ENCODE measurements at places on chromosomes 13 and 19.

DNA sequence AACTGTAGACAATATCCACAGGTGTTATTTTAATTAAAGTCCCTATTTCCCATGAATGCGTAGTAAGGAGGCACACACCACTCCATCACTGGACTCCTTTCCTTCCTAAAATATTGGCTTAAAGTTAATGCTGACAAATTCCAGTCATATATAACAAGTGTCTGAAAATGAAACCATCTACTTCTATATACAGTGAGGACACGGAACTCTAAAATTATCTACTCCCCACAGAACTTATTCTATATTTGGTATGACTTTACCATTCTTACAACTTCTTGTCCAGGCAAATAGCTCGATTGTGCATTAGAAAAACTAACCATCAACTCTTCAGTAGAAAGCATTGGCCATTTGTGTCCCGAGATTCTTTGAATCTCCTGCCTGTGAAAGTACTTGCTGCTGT, 1560.2 kb downstream of the EFNB2 start:
- DNase-seq: no peak

GRCh38 chr13:38566519-38566918, 120.4 kb upstream of the FREM2 start:
- DNase-seq: no peak

DNA sequence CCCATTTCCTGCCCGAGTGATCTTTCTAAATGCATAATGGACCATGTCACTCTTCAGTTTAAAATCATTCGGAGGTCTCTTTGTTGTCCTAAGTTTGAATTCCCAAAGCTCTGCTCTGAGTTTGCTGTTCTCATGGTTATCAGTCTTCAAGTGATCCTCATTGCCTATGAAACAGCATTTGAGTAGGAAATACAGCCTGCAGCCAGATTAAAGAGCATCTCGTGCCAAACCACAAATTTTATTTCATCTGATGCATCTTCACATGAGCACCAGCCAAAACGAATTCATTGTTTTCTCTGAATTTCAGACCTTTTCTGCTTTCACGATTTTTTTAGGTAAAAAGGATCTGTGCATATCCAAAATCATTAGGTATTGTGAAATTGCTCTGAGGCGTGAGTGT, 299.6 kb downstream of the TDRD3 start:
- DNase-seq: no peak

GRCh38 chr19:20278342-20278741, 111.3 kb downstream of the ZNF486 start:
- peak; percentile 17 for DNase-seq

DNA sequence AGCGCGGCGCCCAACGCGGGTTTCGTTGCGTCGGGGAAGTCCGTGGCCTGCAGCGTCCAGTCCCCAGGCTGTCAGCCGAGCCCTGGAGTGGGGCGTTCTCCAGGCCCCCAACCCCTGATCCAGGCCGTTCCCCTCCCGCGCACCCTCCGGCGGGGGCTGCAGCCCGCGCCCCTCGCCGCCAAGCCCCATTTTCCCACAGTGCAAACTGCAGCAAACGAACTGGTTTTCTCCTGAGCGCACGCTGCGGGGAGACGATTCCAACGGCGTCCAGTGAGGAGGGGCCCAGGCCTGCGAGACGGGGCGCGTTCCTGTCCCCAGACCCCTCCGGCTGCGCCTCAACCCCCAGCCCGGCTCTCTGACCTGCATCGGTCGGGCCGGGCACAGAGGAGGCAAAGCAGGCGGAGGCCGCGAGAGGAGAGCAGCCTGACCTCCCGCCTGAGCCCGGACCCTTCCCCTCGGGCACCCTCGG, 4.4 kb upstream of the ONECUT3 start:
- no peak for DNase-seq

- DNase-seq: no peak
These were observed 2124.4 kb upstream of the PCDH20 start for GRCh38 chr13:63540061-63540460.
